Non-pigmented ciliary epithelial cell (primary cell): ENCODE measurements at places on chromosomes 2 and 18.
A peak's percentile ranks its signal among the peaks of the same experiment; 100 is the strongest.

GRCh38 chr2:8679827-8680731, 1.8 kb upstream of the ID2 start:
- DNase-seq, result no peak

DNA sequence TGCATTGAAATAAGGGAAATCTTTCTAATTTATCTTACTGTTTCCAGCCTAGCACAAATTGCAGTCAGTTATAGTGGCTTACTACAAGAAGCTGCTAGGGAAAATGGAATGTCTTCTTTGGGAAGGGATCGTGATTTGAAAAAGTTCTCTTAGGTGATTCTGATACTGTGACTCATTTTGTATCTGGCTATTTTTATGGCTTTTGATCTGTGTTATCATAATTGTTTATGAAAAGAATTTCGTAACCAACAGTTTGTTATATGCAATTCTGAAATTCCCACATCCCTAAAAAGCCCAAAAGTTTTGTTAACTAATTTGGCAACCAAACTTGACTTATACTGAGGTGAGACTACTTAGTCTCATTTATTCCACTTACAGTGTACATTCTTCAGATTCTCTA, 12.4 kb downstream of the PTPN4 start:
- DNase-seq, result no peak

DNA sequence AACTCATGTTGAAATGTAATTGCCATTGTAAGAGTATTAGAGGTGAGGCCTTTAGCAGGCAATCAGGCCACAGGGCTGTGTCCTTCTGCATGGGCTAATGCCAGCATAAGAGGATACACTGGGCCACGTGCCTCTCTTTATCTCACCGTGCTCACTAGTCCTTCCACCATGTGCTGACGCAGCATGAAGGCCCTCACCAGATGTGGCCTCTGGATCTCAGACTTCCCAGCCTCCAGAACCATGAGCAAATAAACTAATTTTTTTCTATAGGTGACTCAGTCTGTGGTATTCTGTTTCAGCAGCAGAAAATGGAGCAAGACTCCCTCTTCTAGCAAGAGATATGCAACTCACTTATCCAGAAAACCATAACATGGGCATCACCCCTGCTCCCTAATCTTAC, 149.7 kb upstream of the ZNF236 start:
- peak; percentile 50 for DNase-seq

GRCh38 chr2:56314796-56315195, 131.0 kb downstream of the CCDC85A start:
- no peak for DNase-seq

DNA sequence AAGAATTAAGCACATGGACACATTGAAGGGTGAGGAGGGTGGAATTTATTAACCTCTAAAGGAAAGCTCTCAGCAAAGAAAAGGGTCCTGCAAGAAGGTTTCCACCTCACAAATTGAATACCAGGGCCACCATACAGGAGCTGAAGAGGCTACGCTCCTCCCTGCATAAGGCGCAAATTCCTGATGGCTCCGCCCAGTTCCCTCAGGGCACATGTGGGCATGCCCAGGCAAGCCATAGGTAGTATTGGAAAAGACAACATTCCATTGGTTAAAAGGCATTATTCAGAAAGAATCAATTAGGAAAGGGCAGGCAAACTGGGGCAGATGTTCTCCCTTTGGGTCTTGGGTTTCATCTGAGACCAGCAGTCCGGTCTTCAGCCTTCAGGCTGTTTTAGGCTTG, 161.2 kb downstream of the PTPRM start:
- no peak for DNase-seq

GRCh38 chr2:171086352-171087290, 74.1 kb downstream of the TLK1 start:
- peak; percentile 15 for DNase-seq

GRCh38 chr2:22002066-22002465, 878.3 kb downstream of the TDRD15 start:
- DNase-seq, result no peak

DNA sequence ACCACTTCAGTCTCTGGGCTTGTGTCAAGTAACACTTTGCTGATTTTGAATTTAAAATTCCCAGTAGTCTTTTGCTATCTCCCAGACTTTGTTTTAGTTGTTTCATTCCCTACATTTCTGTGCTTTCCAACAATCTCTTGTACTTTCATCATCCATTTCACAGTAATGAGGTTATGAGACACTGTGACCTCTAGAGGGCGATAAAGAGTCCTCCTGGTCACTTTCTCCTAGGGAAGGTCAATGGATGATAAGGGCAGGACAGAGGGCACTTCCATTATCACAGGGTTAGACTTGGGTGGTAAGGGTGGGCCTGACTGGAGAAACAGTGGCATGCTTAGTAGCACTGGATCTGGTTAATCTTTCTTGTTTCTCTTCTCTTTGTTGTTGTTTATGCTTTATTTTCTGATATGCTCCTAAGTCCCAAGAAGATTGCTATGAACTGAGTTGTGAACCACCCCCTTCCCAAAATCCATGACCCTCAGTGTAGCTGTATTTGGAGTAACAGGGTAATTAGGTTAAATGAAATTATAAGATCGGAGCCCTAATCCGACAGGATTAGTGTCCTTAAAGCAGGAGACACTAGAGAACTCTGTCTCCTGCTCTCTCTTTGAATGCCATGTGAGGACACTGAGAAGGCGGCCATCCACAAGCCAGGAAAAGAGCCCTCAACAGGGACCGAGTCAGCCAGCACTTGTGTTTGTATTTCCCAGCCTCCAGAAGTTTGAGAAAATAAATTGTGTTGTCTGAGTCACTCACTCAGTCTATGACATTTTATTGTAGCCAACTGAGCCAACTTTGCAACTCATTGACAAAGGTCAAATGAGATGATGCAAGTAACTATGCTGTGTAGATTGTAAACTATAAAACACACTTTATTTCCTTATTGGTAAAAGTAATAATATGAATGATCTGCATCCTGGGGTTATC, 779.2 kb downstream of the CNTNAP5 start:
- DNase-seq, result no peak

DNA sequence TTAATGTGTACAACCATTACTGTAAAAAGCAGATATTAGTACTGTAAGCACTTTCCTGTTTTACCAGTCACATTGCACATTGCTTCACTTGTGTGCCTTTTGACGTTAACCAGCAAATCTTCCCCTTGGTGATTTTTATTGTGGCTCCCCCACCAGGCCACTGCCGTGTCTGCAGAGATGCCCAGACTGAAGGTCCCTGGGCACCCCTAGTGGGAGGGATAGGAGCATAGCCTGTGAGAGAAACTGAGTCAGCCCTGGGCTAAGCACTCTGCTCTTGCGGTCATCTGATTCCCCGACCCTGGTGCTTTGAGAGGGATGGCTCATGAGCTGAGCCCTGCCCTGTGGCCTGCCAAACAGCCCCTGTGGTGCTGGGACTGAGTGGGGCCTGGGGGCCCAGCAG, 73.4 kb downstream of the INPP4A start:
- no peak for DNase-seq

DNA sequence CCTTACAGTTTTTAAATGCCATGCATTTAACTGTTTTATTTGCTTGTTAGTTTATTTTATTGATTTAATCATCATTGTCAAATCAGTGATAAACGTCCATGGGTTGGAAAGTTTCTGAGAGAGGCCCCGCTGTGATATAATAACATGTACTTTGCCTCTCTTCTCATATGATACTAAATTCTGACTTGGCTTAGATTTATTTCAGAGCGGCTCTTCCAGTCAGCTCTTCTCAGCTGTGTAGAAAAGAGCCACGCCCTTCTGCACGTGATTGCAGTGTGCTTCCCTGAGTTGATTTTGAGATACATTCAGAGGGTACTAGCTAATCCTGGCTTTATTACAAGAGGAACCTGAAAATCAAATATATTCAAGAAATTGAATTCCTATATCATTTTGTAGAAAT, 218.6 kb downstream of the KCNE4 start:
- no peak for DNase-seq

GRCh38 chr2:118720866-118721265, 126.6 kb downstream of the EN1 start:
- no peak for DNase-seq

DNA sequence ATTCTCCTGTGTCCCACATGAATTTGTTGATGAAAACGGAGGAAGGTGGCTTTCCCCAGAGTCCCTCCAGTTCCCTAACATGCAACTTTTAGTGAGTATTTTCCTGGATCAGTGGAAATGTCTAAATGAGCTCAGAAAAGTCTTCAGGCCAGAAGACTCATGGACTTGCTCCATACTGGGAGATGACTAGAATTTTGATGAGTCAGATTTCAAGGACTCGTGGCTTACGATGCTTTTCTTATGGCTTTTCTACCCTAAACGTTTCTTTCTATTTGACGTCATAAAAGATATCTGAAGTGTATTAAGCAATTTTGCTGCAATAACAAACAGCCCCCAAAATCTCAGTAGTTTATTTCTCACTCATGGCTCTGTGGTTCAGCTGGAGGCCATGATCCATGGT, 397.6 kb downstream of the FBXO15 start:
- no peak for DNase-seq

DNA sequence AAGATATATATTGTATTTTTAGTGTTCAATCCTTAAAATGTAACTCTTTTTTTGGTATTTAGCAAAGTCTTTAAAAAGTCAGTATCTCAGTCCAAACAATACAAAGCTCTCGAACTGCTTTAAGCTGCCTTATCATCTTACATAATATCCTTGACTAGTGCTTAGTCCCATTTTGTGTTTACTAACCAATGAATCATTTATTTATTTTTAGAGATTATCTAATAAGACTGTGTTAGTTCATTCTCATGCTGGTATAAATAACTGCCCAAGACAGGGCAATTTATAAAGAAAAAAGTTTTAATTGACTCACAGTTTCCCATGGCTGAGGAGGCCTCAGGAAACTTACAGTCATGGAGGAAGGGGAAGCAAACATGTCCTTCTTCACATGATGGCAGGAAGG, 248.3 kb upstream of the KYNU start:
- DNase-seq, result no peak

GRCh38 chr2:5695654-5696403, 3.6 kb downstream of the SOX11 start:
- no peak for DNase-seq

DNA sequence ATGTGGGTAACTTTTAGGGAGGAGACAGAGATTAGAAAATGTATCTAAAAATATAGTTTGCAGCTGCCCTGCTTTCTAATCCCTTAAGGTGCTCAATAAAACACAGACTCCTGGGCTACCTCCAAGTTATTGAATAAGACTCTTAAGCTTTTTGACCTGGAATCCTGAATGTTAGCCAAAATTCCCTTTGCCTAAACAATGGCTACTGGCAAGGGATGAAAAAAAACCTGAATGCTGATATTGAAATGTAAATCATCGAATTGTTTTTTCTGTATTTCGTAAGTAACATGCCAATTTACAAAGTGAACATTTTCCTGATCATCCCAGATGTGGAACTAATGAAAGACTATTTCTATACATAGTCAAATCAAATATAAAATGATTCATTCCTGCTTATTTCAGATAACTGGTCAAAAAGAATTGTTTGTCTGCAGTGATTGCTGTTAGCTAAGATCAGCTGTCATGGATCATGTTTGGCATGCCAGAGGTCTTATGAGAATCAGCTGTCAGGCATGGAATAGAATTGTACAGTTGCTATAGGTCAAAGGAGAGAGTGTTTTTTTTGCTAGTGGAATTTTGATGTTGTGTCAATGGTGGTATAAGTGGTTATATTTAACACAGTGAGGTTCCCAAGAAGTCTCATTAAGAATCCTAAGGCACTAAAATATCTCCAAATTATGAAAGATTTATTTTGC, 363.6 kb upstream of the CWC22 start:
- no peak for DNase-seq

- DNase-seq, result no peak
These were observed 92.3 kb downstream of the B3GNT2 start for GRCh38 chr2:62287899-62288880.

DNA sequence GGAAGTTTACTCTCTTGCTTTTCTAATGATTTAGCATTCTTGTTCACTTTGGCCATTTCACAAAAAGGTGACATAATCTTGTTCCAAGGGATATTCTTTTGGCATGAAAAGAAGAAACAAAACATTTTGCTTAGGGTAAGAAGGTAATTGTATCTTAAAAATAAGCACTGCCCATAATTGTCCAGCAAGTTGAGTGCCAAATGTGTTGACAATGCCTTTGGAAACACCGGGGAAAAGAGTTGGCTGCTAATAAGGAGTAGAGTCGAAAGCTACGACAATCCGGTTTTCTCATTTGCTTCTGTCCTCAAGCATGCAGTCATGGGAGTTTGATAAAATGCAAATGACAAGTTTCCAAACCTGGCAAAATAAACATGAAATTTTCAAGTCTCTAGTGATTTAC, 27.3 kb downstream of the ITGAV start:
- DNase-seq, result no peak

DNA sequence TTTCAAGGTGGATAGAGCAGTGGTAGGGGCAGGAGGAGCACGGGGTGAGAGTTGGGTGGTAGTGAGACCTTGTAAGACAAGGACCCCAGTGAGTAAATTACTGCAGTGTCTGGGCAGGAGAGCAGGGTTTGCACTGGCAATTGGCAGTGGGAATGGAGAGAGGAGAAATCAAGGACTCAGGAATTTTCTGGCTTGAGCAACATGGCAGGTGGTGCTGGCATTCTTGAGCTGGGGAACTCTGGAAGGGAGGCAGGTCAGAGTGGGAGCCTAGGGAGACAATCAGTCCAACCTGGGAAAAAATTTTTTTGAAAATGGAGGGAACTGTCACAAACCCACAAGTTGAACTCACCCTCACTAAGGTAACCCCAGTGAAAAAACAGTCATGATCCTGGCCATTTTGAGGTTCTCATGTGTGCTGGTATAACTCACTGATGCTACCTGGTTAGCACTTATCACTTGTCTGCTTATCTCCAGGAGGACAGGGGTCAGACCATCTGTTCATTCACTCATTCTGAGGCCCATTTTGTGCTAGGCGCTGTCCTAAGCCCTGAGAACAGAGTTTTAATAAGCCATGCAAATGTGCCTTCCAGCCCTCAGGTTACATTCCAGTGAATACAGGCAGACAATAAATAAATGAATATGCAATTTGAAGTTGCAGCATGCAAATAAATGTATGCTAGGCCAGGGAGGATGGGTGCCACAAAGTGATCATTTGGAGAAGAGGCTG, 92.2 kb upstream of the SEC11C start:
- no peak for DNase-seq

DNA sequence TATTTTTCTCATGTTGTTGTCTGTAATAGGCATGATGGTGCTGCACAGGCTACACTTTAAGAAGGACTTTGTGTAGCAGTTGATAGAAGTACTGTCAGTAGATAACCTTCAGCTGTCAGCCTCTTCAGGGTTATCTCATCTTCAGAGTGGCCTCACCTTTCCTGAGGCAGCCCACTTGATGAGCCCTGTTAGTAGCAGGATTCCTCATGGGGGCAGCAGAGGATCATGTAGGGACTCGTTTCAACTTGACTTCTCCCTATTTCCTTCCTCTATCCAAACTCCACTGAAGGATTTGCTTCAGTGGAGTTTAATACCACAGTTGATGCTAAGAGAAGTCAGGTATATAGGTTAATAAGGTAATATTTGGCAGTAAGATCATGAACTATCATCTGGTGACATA, 530.3 kb upstream of the FSIP2 start:
- no peak for DNase-seq

DNA sequence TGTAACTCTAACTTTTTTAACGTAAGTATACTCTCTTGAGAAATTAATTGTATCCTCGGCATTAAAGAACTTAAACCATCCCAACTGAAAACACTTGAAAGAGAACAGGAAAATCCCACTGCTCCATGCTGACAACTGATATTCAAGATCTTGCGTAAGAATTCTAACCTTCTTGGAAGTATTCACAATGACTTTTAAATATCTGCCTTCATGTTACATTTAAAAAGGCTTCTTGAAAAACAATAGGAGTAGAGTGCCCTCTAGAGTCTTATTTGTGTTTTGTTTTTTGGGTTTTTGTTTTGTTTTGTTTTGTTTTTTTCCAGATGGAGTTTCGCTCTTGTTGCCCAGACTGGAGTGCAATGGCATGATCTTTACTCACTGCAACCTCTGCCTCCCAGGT, 65.4 kb upstream of the DNAJC10 start:
- no peak for DNase-seq
